EL (cell line): ENCODE measurements at places on chromosomes 5 and 9.

DNA sequence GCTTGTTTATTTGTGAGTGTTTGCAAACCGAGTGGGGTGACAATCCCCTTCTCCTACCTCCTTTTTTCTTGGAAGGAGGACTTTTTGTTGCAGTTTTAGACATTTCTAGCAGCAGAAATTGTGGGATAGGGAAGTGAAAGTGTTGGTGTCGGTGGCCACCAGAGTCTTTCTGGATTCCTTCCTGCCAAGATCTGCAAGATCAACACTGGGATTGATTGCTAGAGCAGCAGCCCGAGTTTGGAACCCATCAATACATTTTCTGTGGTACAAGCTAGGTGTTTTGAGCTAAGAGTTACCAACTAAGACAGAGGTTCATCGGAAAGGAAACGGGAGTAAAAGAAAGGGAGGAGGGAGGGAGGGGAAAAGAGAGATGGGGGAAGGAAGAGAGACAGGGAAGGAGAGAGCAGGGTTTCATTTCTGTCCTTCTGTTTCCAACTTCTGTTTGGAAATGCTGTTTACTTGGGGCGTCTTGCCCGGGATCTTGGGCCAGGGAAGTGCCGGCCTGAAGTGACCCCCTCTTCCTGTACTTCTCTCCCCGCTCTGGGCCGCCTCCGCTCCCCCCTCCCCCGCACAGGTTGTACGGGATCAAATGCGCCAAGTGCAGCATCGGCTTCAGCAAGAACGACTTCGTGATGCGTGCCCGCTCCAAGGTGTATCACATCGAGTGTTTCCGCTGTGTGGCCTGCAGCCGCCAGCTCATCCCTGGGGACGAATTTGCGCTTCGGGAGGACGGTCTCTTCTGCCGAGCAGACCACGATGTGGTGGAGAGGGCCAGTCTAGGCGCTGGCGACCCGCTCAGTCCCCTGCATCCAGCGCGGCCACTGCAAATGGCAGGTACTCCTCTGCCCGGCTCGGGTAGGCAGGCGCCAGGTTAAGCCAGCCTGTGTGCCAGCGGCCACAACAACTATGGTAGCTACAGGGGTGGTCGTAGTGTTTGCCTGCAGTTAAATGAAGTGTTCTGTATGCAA, 4.0 kb downstream of the ISL1 start:
- DNase-seq: no peak

GRCh38 chr5:134610725-134611124, 21.9 kb downstream of the SAR1B start:
- no peak for DNase-seq

DNA sequence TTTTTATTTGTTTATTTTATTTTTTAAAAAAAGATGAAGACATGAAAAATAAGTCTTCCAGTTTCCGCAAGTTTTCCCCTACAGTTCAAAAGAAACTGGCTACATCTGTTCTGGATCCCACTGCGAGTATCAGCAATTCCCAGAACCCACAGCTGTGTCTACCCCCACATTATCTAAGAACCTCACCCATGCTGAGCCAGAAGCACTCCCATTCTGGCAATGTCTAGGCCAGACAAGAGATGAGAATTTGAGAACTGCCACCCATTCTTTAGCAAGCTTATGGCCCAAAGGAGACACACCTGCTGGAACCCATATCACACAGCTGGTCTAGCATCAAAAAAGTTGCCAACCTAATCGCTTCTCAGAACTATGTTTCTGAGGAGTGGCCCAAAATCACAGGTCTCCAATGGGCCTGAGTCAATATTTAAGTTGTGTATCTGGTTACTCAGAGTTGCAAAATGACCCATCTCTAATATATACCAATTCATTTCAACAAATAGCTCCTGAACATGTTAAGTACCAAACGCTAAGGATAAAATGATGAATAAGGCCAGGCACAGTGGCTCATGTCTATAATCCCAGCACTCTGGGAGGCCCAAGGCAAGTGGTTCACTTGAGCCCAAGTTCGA, 27.1 kb downstream of the MTMR12 start:
- DNase-seq: no peak

GRCh38 chr5:79886456-79886855, 104.6 kb downstream of the MTX3 start:
- DNase-seq: no peak

DNA sequence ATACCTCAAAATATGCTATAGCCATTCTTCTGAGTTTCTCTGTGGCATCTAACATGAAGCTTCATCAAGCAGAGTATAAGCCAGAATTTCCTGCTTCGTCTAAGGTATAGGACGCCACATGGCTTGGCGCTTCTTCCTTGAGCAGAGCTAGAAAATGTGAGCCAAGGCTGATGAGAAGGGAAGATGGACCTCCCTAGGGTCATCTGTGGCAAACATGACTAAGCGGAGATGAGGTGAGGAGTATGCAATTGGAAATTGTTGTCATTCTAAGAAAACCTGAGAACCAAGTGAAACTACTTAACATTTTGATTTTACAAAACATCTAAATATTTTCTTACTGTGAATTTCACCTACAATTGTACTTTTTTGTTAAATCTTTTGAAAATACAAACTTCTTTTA, 466.5 kb downstream of the PSAT1 start:
- DNase-seq: no peak

GRCh38 chr5:174694611-174695010, 29.8 kb upstream of the MSX2 start:
- DNase-seq: no peak
